ENCODE measurements at places on chromosomes 13 and 19.
A peak's percentile ranks its signal among the peaks of the same experiment; 100 is the strongest.

DNA sequence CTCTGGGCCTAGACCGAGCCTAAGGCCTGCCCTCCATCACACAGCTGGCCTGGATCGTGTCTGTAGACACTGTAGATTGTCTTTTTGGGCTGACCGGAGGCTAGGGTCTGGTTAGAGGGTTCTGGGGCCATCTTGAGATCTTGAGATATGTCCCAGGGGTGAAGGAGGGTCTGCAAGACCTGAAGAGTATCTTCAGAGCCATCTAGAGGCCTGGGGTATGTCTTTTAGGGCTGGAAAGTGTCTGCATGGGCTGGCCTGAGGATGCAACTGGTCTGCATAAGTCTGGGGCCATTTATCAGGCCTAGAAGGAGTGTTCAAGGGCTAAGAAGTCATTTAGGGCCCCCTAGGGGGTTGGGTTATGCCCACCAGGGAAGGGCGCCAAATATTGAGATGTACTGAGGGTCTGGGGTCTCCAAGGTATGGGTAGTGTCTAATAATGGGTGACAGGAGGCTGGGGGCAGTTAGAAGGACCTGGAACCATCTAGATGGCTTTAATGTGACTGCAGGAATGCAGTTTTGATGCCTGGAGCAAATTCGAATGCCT is 555 bp downstream of the SCAF1 start:
- no peak for DNase-seq

DNA sequence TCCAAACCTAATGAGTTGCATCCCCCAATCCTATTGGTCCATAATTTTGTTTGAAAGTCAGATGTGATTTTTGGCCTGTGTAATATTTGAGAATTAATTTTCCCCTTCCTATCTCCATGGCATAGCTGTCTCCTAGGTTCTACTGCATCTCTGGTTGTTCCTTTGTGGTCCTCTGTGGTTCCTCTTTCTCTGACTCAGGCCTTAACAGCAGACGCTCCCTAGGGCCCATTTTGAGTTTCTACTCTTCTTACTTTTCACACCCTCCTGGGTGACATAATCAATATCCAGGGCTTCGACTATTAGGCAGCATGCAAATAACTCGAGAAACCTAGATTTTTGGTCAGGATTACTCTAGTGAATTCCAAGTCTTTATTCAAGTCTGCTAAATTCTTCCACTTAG is 160.7 kb downstream of the RFC3 start:
- no peak for DNase-seq

DNA sequence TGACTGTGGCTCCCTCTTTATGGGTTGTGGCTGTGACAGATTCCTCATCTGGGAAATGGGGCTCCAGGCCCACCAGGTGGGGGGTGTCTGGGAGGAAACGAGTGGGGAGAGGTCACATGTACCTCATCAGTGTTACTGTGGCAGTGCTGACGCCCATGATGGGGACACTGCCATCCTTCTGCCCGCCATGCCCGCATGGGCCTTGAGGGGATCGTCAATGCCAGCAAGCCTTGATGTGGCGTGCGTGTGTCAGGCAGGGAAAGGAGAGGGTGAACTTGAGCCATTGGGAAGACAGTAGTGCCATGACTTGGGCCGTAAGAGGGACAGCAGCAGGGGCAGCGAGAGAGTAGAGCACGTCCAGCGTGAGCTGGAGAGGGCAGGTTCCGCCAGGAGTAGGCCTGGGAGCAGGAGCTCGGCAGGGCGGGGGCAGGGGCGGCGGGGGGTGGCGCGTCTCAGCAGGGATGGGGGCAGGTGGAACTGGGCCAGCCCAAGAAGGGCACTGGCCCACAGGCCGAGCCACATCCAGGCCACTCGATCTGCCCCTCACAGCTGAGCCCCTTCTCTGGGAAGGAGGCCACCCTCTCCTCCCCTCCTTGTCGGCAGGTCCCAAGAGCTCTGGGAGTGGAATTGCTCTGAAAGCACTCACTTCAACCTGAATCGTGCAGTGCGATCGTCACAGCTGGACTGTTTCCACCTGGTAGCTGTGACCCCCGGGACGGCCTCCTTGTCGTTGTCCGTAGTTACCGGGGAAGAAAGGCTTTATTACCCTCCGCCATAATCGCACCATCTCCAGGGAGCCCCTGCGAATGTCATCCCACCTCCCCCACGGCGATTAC is 9.9 kb downstream of the KLHL26 start:
- no peak for DNase-seq

- DNase-seq: no peak
Measured at GRCh38 chr19:50536662-50537305, 23.1 kb upstream of the ASPDH start.

- DNase-seq: no peak
Measured at GRCh38 chr19:41527089-41527488, 48.9 kb upstream of the CEACAM21 start.

- DNase-seq: no peak
Measured at GRCh38 chr13:83414393-83414792, 467.9 kb downstream of the SLITRK1 start.

DNA sequence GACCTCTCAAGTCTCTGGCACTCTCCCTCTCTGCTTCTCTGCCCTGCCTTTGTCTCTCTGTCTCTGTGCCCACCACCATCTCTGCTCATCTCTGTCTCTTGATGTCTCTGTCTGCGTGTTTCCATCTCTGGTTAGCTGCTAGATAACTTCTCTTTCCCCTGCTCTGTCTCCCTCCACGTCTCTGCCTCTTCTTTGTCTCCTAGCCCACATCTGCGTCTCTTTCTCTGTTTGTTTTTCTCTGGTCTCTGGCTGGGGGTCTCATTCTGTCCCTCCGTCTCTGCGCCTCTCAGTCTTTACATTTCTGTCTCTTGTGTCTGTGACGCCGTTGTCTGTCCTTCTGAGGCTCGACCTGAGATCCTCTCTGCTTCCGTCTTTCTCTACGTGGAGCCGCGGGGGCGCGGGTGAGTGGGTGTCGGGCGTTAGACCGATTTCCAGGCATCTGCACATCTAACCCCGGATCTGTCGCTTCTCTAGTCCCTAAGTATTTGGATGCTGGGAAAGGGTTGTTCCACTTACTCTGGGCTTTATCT is 386 bp downstream of the GIPR start:
- no peak for DNase-seq

DNA sequence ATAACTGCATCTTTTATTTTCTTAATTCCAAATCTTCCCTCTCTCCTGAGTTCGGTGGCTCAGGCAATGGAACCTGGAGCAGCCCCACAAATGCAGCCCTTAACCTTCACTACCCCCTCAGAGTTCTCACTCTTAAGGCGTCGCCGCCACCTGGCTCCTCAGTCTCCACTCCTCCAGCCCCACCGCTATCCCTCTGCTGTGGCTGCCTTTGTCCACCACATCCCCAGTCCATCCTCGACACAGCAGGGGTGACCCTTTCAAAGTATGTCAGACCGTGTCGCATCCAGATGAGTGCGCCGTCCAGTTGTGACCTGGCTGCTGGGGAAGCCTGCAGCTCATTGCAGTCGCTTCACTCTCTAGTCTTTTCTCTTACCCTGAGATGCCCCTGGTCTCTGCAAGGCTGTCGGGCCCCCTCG is 1.0 kb downstream of the SPPL2B start:
- no peak for DNase-seq

GRCh38 chr13:36157480-36157879 is 26.3 kb upstream of the DCLK1 start:
- DNase-seq: no peak

DNA sequence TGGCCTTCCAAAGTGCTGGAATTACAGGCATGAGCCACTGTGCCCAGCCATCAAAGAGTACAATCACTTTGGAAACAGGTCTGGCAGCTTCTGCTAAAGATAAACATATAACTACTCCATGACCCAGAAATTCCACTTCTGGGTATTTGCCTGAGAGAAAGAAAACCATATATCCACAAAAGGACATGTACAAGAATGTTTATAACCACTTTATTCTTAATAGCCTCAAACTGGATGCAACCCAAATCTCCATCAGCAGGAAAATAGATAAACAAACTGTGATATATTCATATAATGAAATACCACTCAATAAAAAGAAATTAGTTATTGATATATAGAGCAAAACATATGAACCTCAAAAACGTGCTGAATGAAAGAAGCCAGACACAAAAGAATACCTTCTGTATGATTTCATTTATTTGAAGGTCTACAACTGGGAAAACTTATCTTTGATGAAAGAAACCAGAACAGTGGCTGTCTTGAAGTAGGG is 40.5 kb downstream of the TEX26 start:
- DNase-seq: no peak

DNA sequence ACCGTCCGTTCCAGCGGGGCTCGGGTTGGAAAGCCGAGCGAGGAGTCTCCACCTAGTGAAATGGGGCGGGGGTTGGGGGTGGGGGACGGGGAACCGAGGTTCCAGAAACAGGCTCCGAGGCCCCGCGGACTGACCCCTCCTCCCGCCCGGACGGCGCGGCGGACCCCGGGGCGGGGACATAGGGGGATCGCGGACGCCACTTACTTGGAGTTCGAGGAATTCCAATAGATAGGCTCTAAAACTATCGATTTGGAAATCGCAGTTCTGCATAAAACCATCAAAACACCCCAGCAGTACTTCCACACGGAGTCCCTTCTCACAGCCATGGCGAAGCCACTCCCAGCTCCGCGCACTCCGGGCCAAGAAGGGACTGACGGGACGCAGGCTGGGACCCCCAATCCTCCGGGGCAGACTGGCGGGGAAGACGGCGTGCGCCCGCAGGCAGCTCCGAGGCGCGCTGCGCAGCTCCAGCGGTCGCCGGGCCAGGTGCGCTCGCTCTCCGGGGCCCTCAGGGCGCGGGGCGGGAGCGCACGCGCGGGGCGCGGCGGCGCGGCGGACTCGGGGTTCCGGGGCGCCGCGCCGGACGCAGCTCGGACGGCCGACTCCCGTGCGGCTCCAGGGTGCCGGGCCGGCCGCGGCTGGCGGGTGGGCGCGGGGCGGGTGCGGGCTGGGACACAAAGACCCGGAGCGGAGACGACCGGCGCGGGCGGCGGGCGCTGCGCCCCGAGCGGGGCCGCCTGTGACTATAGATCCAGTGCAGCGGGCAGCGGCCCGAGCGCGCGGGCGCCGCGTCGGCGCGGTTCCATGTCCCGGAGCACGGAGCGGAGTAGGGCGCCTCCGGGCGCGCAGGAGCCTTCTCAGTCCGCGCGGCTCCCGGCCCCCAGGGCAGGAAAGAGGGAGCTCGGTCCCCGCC is 567 bp downstream of the EFNB2 start:
- DNase-seq: peak; percentile 69

DNA sequence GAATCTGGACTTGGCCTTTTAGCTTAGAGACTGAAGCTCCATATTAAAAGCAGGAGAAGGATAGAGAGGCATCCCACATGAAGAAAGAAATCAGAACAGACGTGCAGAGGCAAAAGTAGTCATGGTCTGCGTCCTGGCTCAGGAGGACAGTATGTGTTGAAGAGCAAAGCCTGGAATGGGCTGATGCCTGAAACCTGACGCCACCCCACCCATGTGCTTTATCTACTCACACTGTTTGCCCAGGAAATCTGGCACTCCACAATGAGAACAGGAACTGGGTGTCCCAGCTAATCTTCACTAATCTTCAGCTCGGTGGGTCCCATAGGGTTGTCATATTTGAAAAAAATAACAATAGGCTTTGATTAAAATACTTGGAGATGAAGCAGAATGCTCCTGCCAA is 549.0 kb upstream of the GPC6 start:
- DNase-seq: no peak

- DNase-seq: no peak
Measured at GRCh38 chr13:86601351-86601750, 802.1 kb upstream of the SLITRK6 start.

GRCh38 chr13:46666727-46667456 is 113.9 kb downstream of the LRCH1 start:
- DNase-seq: no peak

DNA sequence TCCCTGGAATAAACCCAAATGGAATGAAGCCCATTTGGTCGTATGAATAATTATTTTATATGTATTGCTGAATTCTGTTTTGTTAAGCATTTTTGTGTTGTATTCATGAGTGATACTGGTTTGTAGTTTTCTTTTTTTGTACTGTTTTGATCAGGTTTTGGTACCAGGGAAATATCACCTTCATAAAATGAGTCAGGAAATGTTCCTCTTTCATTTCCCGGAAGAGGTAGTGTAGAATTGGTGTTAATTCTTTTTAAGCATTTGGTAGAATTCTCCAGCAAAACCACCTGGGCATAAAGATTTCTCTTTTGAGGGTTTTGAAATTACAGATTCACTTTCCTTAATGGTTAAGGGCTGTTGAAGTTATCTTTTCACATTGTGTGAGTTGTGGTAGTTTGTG is 13.3 kb downstream of the SPATA13 start:
- DNase-seq: no peak
